ENCODE measurements at places on chromosomes 3 and 15.

DNA sequence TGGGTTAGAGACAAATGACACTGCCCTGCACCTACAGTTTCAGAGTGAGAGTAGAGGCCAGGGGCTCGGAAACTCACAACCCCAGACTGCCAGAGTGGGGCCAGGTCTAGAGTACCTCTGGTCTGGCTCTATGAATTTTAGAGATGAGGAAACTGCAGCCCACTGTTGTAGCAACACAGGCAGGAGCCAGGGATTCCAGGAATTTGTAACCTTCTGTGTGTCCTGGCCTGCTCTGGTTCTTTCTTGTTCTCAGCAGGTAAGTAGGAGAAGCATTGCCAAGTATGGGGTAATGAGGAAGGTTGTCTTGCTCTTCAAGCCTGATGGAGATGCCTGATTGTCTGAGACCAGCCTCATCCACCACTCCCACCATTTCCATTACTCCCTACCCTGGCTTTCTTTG lies 221.8 kb downstream of the UACA start:
- no peak for DNase-seq

GRCh38 chr3:20930034-20930433 lies 744.0 kb upstream of the SGO1 start:
- DNase-seq: no peak

GRCh38 chr15:72927451-72927850 lies 124.8 kb upstream of the NEO1 start:
- DNase-seq: no peak

DNA sequence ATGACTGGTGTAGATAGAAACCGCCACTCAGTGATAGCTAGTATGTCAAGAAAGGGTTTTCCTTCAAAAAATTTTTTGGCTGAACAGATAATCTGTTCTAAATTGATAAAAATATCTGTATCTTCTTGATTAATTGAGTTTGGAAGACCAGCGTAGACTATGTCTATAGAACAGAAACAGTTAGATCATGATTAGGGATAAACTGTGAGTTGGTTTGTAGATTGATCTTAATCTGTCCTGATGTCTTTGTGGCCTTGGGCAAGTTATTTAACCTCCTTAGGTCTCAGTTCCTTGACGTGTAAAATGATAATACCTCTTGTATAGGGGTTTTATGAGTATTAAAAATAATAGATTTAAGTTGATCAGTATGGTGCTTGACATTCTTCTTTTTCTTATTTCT lies 4.7 kb downstream of the NFKBIZ start:
- no peak for DNase-seq

DNA sequence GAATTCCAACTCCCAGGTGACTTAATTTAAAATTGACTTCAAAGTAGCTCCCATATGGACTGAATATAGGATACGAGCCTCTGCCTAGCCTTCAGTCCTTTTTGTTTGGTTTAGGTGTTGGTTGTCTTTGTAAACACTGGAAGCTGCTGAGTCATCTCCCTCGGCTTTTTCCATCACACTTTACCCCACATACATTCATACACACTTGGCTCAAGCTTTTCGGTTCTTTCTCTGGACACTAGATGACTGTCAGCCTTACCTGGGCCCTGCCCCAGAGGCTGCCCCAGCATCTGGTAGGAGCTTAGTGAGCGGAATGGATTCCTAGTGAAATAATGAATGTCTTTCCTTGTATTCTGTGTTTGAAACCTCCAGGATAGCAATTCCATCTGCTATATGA lies 201.5 kb upstream of the IL12A start:
- no peak for DNase-seq

- DNase-seq: no peak
These were observed 22.2 kb downstream of the BCL2A1 start for GRCh38 chr15:79948761-79949160.

- no peak for DNase-seq
These were observed 318.5 kb downstream of the SLC9A9 start for GRCh38 chr3:143529798-143530197.

DNA sequence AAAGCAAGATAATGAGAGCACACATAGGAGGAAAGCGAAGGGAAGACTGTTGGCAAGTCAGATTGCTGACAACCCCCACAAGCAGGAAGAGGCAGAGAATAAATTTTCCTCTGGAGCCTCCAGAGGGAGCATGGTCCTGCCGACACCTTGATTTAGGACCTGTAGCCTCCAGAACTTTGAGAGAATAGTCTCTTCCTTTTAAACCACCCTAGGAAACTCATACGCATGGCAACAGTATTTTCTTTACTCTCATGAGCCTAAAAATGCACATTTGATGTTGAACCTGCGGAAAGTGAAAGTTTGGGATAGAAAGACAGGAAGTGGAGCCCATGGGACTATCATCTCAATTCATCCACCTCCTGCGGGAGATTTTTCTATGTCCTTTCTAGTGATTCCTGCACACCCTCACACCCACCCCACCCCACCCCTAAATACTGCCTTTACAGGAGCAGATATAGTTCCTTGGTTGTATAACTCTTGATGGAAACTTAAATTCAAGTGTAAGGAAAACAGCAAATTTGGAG lies 116.7 kb upstream of the LPP start:
- no peak for DNase-seq

DNA sequence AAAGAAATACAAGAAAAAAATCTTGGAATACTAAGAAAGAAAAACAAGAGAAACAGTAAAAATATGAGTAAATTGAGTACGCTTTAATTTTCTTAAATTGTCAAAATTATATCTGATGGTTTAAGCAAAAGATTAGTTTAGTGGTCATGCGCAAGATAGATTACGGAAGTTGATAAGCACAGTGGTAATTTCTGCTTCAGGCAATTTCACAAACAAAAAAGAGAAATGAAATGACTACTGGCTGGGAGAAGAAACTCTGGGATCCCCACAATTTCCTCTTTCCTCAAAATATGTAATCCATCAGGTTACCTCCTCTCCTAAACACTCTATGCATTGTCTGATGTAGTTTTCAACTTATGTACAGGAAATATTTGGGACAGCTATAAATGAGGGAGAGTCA lies 9.0 kb downstream of the MYD88 start:
- DNase-seq: no peak

DNA sequence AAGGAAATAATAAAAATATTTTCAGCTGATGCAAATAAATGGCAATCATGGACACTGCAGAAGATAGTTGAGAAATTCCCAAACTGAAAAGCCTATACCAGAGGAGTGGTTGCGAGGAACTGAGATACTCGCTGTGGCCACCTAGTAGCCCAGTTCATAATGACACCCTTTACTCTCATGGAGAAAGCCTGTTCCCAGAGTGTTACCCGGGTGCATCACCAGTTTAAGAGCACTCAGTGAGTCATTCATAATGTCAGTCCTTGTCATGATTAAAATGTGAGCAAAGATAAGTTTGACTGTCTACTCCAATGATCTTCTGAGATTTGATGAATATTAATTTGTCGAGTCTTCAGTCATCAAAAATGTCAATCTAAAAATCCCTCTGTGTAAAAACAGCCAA lies 138.4 kb upstream of the LRRC3B start:
- no peak for DNase-seq

DNA sequence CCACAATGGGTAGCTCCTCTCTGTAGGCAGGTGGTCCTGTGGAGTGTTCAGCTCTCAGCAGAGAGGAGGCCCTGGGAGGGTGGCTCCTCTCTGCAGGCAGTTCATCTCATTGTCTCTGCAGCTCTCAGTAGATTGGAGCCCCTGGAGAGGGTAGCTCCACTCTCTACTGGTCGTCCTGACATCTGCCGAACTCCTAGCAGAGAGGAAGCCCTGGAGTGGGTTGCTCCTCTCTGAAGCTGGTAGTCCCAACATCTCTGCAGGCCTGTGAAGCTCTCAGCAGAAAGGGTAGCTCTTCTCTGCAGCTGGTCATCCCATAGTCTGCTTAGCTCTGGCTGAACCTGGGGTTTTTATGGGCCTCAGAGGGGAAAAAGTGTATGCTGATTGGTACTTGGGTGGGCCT lies 50.8 kb downstream of the EFCAB12 start:
- no peak for DNase-seq

GRCh38 chr3:44976002-44976815 lies at the start of the genes EXOSC7 and ZDHHC3:
Gene EXOSC7 (plus strand): TSS chr3:44976244. CDS start chr3:44976278, 34 bp downstream.
Gene ZDHHC3 (minus strand): TSS chr3:44976174. CDS start chr3:44959436, 16,738 bp downstream.
- peak; percentile 81 for DNase-seq

- peak; percentile 21 for DNase-seq
These were observed 319.1 kb upstream of the TBL1XR1 start for GRCh38 chr3:177516158-177517011.

DNA sequence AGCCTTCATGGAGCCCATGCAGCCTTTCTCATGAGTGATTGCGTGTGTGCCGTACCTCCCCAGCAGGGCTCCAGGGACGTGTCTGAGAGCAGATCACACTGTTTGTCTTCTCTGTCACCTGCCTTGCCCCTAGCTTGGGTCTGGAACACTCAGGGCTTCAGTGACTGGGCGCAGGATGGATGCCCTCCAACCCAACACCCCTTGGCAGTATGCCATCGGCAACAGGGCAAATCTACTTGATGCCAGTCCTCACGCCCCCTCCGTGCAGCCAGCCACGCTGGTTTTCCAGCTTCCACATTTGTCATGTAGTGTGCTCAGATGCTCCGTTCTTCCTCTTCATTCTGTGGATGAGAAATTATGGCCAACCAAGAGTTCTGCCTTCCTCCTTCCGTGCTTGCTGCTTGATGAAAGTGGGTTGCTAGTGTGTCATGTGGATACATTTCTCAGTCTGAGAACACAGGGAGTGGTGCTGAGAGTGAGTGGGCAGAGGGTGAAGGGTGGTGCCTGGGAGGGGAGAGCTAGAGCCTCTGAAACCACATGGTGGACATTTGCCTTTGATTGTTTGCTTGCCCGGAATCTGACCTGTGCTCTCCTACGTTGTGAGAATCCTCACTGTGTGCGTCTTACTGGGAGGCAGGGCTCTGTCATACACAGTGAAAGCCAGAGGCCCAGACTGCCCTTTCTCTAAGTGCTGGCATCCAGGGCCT lies 97.2 kb downstream of the FAM43A start:
- no peak for DNase-seq

DNA sequence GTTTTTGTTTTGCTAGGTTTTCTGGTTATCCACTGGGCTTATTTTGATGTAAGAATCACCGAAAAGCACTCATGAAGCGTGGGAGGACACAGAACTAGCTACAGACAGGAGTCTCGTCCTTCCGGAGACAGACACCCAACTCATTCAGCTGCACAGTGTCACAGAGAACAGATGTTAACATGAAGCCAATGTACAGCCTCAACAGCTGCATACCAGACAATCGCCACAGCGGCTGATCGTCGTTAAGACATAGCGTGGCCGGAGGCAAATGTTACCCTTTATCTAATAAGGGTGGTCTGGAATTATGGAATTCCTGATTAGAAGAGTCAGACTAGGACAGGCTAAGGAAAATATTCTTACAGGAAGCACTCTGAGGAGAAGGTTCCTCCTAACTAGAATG lies 1.1 kb upstream of the PYGO1 start:
- DNase-seq: no peak

GRCh38 chr3:183116025-183116614 lies 16.8 kb upstream of the MCCC1 start:
- DNase-seq: peak; percentile 35

GRCh38 chr15:66288551-66289185 lies 4.7 kb upstream of the DIS3L start:
- DNase-seq: no peak

GRCh38 chr3:194871143-194871863 lies 185.6 kb downstream of the FAM43A start:
- peak; percentile 84 for DNase-seq

- no peak for DNase-seq
These were observed 31.1 kb upstream of the NUDT16 start for GRCh38 chr3:131350506-131350905.

DNA sequence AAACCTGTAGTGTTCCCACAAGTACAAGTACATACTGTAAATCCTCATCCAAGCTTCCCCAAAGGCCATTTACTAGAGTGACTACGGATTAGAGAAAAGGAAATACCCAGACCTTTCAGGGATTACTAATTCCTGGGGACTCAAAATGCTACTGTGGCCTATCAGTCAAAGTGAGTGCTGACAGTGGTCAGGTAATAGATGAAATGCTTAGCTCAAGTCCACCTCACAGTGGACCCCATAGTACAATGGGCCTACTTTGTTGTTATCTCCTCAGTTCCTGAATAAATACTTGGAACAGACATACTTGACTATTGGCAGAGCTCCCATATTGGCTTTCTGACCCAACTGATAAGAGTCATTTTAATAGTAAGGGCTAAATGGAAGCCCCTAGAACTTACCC lies 61.6 kb downstream of the MAP4 start:
- no peak for DNase-seq

DNA sequence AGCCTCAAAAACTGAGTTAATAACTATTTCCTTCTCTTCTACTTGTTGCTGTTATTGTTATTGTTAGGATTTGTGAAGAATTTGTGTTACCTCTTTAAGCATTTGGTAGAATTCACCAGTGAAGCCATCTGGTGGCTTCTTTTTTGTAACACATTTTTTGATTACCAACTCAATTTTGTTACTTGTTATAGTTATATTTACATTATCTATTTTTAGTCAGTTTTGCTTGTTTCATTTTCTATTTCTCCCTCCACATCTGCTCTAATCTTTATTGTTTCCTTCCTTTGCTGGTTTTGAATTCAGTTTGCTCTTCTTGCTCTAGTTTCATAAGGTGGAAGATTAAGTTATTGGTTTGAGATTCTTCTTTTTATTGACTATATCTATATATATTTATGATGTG lies 3.7 kb upstream of the SLC9C1 start:
- no peak for DNase-seq

DNA sequence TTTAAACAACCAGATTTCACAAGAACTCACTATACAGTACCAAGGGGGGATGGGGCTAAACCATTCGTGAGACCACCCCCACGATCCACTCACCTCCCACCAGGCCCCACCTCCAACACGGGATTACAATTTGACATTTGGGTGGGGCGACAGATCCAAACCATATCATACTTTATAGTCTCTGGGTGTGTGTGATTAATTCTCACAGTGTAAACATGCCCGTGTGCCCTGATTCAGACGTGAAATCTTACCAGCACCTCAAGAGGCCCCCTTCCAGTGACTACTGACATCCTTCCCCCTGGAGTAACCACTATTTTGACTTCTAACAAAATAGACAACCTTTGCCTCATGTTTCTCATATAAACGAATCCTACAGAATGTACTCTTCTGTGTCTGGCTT lies 5.0 kb upstream of the PDIA5 start:
- no peak for DNase-seq

DNA sequence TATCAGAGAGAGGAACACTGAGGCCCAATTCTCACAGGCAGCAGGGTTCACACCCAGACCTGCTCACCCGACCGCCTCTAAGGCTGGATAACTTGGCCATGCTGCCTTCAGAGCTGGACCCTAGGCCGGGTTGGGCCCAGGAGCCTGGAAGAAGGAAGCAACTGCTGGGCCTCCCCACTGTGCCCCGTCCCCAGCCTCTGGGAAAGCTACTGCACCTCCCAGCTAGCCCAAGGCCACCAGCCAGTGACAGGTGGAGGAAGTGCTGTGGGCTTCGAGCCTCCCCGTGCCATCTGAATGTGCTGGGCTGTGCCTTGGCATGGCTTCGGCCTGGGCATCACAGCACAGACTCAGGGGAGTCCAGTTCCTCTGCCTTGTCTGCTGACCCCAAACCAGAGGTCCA lies 62.5 kb upstream of the RPL32 start:
- DNase-seq: no peak

- no peak for DNase-seq
These were observed 103.8 kb downstream of the PTPRG start for GRCh38 chr3:61665121-61665520.
